ENCODE measurements at places on chromosomes 6 and 20. TPM values are rescaled to one million over a fixed set of nuclear protein-coding genes. Genes with fewer than 3 reads are reported as not detected.

TFAP2B gene
- not detected for total RNA-seq

METTL24 gene
- total RNA-seq: 0.39 TPM

RUNX2 gene
- 26.6 TPM for total RNA-seq

PDE10A gene
- not detected for total RNA-seq

ABHD16B gene
- not detected for total RNA-seq

OXT gene
- not detected for total RNA-seq

MYB gene
- total RNA-seq: 4.7 TPM

HDGFL1 gene
- total RNA-seq: not detected

TRERF1 gene
- total RNA-seq: 25.9 TPM

POM121L2 gene
- total RNA-seq: not detected

DPM1 gene
- 39.9 TPM for total RNA-seq

SLC2A10 gene
- total RNA-seq: not detected

DZANK1 gene
- 3.0 TPM for total RNA-seq

PTK7 gene
- total RNA-seq: 0.26 TPM

OR2H2 gene
- total RNA-seq: not detected

MYLK4 gene
- 0.38 TPM for total RNA-seq

SOBP gene
- total RNA-seq: not detected

CGA gene
- total RNA-seq: not detected

VWA7 gene
- 1.0 TPM for total RNA-seq

HLA-DQB2 gene
- total RNA-seq: not detected

SCUBE3 gene
- not detected for total RNA-seq

FNDC1 gene
- not detected for total RNA-seq

MPIG6B gene
- not detected for total RNA-seq

MATN4 gene
- total RNA-seq: not detected

SSTR4 gene
- total RNA-seq: not detected

KATNA1 gene
- 18.2 TPM for total RNA-seq

All from CD4-positive, alpha-beta memory T cell (primary cell).